ENCODE measurements at places on chromosomes 4 and X.
A peak's percentile ranks its signal among the peaks of the same experiment; 100 is the strongest.

- DNase-seq: no peak
Observed at GRCh38 chr4:1648962-1649361, 35.2 kb downstream of the FAM53A start.

GRCh38 chrX:10608099-10608498 lies 12.3 kb downstream of the MID1 start:
- no peak for DNase-seq

GRCh38 chrX:39730662-39731329 lies 367.0 kb downstream of the BCOR start:
- DNase-seq: peak; percentile 49

DNA sequence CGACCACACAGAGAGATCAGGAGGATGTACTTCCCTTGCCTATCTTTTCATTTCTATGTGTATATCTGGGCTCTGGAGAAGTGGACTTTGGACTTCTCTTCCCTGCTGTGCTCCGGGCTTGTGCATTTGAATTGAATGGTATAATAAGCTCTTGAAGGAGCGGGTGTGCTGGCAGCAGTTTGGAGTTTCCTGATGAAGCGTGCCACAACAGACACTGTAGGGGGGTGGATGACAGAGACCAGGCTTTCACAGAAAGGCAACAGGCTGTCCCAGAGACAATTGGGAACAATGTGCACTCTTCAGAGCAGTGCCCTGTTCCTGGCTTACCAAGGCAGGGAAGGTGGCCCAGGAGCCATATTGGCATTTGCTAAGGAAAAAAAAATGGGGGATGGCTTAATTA lies 170.1 kb downstream of the FRMPD4 start:
- no peak for DNase-seq

DNA sequence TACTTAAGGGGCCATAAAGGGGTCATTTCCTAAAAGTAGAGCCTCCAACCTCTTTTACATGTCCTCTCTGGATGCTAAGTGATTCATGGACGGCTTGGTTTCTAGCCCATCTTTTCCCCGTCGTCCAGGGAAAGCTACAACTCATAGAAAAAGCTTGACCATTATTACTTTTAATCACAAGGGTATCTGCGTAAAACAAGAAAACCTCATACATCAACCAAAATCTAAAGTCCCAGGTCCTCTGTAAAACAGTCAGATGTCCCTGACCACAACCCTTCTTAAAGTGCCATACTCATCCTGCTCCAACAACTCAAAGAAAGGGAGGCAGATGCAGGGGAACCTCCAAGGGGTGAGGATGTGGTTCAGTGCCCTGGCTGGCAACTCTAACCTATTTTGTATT lies 29.6 kb downstream of the ADGRA3 start:
- DNase-seq: no peak

- DNase-seq: no peak
Observed at GRCh38 chrX:130688360-130688759, 214.6 kb downstream of the ENOX2 start.

- peak; percentile 43 for DNase-seq
Observed at GRCh38 chr4:127782275-127783025, at the start of gene HSPA4L. TSS of gene HSPA4L (plus strand) at chr4:127782322. CDS start at chr4:127782551, 229 bp downstream.

DNA sequence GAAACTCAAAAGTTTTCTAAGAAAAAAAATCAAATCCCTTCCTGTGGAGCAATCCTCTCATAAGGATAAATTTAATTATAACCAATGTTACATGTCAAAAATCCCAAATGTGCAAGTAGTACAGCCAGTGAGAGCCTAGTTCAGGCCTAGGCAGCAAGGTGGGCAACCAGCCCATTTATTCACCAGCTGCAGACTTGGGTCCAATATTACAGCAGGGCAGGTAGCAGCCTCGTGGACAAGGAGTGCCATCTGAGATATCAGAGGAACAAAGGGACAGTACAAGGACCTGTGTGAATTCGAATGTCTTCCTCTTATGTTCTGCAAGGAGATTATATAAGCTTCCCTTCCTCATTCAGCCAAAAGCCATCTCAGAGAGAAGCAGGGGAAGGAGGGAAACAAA lies 6.6 kb downstream of the HELQ start:
- DNase-seq: no peak

- DNase-seq: no peak
Observed at GRCh38 chr4:52016981-52017380, 3.2 kb downstream of the LRRC66 start.

GRCh38 chr4:100872811-100873210 lies 355.0 kb upstream of the EMCN start:
- DNase-seq: no peak

- DNase-seq: no peak
Observed at GRCh38 chr4:183610613-183611012, 48.4 kb downstream of the RWDD4 start.

GRCh38 chrX:154352466-154352865 lies 22.0 kb downstream of the FLNA start:
- no peak for DNase-seq

GRCh38 chrX:12962041-12962504 lies 12.8 kb upstream of the TMSB4X start:
- DNase-seq: no peak

- DNase-seq: no peak
Observed at GRCh38 chrX:123408821-123409737, 225.0 kb downstream of the GRIA3 start.

DNA sequence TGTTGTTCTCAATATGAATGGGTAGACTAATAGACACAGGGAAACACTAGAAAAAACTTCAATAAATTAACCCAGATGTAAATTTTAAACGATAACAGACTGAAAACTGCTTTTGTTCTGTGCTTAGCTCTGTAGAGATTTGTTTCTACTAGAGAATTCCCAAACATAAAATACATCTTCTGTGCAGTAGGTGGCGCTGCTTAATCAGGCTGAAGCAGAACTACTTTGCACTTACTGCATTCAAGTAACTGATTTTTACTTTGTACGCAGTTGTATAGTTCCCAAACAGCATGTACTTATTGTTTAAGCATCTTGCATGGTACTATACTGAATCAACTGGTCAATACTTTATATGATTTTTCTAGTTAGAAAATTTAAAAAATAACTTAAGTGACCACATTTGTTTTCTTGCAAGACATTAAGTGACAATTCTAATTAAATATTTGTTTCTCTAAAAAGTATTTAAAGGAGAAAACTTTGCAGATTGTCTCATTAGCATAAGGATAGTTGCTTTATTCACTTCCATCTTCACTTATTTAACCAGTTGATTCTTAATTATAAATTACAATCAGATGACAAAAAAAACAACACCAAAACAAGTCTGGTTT lies 490.6 kb downstream of the IL15 start:
- DNase-seq: peak; percentile 66

GRCh38 chr4:138898282-138898681 lies 117.3 kb upstream of the NOCT start:
- no peak for DNase-seq

DNA sequence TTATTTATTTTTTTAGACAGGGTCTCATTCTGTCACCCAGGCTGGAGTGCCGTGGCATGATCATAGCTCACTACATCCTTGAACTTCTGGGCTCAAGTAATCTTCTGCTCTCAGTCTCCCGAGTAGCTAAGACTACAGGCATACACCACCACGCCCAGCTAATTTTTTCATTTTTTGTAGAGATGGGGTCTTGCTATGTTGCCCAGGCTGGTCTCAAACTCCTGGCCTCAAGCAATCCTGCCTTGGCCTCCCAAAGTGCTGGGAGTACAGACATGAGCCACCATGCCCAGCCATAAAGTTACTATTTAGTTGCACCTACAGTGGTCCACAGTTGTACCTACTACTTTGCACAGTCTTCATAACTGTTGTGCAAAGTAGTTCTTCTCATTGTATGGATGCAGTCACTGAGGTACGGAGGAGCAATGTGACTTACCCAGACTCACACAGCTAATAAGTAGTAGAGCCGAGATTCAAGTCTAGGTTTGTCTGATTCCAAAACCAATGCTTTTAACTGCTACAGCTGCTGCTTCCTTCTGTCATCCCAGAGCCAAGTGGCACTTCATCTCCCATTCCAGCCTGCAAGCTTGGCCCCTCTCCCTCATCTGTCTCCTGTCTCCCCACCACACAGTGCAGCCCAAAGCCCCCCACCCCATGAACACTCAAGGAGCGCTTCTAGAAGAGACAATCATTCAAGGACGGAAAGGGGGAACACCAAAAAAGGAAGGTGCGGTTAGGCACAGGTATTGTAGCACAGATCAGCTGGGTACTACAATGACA lies 24.0 kb upstream of the IQSEC2 start:
- no peak for DNase-seq

DNA sequence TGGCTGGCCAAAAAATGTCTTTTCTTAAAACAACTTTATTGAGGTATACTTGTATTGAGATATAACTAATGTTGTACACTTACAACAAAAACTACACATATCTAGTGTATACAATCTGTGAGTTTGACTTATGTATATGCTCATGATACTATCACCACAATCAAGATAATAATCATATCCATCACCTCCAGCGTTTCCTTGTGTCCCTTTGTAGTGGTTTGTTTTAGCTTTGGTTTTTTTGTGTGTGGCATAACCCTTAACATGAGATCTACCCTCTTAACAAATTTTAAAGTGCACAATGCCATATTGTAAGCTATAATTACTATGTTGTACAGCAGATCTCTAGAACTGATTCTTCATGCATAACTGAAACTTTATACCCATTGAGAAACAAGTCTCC lies 13.4 kb upstream of the PCSK1N start:
- DNase-seq: no peak

DNA sequence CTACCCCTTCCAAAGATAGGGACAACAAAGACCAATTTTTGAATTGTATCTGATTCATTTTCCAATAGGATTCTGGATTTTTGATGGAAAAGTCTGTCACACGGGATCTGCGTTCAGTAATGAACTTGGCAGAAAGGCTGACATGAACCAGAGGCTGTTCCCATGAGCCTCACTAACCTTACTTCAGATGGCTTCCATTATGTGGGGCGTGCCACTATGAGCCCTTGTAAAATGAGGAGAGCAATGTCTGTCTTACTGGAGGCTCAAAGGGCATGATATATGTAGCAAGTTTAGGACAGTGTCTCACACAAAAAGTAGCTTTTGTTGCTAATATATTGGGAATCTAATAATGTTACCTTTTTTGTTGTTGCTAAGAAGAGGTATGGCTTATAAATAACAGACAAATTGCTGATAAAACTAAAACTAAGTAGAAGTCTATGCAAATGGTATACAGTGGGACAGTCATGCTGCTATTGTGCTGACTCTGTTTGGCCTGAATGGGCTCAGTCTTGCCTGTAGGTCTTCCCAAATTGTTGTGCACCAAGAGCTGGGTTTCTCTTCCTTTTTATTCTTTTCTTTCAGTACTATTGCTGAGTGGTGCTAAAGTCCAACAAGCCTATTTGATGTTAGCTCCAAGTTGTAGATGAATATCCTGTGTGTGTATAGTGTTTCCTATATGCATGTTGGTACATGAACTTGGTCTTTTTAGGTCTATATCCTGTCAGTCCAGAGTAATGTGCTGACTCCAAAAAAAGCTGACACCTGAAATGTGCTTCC lies 132.1 kb downstream of the SPRY1 start:
- no peak for DNase-seq

GRCh38 chr4:81606166-81606565 lies 134.5 kb upstream of the RASGEF1B start:
- no peak for DNase-seq

DNA sequence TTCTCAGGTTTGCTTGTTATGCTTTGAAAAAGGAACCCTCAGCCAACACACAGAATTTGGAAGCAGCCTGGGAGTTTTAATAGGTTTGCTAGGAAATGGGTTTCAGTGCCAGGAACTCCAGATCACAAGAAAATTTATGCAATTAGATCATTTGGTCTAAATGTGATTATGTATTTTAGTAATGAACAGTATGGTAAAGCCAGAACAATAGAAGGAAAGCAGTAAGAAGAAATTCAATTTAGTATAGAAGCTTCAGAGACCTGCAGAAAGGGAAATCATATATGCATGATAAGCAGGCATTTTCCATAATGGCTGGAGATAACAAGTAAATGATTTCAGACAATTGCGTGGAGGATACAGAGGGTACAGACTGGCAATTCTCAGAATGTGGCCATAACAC lies 184.7 kb downstream of the KCNIP4 start:
- DNase-seq: no peak

DNA sequence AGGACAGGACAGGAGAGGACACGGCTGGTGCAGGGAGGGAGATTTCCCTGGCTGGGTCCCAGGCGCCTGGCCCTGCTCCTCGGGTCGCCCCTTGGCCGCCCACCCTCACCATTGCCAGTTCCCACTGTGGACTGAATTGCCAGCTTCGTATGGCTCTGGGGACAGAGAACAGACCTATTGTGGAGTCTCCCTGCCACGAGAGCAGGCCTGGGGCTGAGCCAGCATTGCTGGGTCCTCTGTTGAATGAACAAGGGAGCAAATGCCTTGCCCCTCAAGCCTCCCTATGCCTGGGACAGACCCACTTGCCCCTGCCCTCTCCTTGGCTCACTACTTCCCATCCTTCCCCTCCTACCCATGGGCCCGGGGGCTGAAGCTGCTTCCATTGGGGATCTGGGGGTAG lies 4.3 kb downstream of the PLXNA3 start:
- no peak for DNase-seq

DNA sequence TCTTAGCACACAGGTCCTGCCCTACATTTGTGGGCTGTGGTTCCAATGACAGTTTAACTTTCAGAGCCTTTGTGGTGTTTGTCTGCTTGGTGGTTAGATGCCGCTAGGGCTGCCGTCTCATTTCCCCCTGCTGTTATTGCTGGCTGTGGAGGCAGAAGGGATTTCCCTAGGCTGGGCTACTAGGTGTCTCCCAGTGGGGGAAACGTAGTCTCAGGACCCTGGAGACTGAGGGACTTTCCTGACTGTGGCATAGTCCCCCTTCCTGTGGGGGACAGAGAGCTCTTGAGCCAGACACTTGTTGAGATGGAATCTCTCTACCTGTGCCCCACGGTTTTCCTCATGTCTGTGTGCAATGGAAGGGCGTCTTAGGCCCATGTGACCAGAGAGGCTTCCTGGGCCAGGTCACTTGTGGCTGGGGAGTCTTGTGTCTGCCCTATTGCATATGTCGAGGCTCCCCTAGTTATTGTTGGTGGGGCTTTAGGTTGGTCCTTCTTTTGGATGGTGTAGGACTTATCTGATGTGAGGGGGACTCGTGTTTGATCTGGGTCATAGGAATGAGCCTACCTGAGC lies 68.2 kb downstream of the ARHGAP10 start:
- DNase-seq: no peak

DNA sequence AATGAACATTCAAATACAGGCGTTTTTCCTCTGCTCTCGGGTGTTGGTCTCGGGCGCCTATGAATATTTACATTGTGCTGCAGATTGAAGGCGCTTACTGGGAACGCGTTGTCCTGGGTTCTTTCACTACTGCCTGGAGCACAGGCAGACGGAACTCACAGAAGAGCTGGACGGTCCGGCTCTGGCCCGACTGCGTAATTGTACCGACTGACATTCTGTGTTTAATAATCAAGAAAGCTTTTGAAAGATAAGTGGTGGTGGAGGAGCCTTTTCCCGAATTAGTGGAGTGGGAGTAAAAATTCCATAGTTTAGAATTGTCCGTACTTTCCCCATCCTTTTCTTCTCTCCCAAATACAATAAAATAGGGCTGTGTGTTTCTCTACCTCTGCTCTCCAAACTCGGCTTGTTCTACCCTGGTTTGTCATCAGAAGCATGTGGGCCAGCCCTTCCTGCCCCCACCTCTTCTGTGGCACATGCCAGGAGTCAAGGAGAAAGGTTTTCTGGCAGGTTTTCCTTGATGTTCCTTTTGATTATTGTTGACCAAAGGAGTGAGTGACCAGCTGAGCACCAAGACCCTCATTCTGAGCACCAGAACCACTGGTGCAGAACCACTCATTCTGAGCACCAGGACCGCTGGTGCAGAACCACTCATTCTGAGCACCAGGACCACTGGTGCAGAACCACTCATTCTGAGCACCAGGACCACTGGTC lies 2.3 kb downstream of the FHDC1 start:
- DNase-seq: no peak

GRCh38 chrX:72101597-72102037 lies 30.1 kb downstream of the RTL5 start:
- DNase-seq: no peak

Measured in kidney capillary endothelial cell (primary cell).